ENCODE measurements at places on chromosomes 4 and X.

DNA sequence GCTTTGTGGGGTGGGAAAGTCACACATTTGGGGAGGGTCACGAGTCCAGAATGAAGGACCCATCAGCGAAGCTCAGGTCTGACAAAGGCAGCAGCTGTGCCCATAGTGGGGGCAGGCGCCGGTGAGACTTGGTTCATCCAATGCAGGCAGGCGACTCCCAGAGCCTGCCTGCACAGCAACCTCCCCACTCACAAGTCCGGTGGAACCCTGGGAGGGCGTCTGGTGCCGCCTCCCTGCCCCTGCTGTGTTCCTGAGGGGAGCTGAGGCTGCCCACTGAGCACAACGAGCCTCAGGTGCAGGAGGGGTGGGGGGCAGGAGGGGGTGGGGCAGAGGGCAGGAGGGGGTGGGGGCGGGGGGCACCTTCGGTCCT, 13.7 kb downstream of the LRPAP1 start:
- DNase-seq = no peak

GRCh38 chr4:185573651-185574199, 38.4 kb upstream of the PDLIM3 start:
- peak; percentile 58 for DNase-seq

- peak; percentile 62 for DNase-seq
Observed at GRCh38 chrX:274904-275475, 6.2 kb upstream of the PLCXD1 start.

GRCh38 chr4:2243681-2244380, 1.9 kb upstream of the HAUS3 start:
- DNase-seq = peak; percentile 74

DNA sequence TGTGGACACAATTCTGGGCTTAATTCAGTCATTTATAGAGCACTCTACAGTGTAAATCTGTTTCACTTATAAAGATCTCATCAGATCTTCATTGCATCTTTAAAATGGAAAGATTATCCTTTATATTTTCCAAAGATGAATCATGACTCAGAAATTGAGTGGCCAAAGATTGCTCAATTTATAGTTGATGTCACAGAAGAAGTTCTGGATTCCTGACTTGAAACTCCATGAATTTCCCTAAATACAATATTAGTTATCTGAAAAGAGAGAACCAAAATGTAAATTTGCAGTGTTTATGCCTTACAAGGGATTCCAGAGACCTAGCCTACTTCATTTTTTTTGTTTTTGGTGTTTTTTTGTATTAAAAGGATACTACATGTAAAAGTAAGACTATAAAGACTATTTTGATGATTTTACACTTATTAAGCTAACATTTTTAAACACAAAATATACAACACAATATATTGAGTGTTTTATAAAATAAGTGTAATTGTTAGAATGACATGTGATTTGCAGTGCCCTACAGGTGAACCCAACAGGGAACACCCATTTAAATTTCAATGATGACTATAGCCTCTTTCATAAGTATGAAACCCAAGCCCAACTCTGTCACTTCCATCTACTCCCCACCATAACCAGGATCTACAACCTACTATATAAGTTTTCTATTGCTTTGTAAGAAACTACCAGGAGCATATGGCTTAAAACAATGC, 183.5 kb downstream of the PCDH7 start:
- no peak for DNase-seq

GRCh38 chr4:35025152-35025834, 1219.0 kb downstream of the ARAP2 start:
- DNase-seq = no peak

- peak; percentile 47 for DNase-seq
Observed at GRCh38 chr4:124334119-124334518, 378.4 kb downstream of the ANKRD50 start.

- DNase-seq = no peak
Observed at GRCh38 chrX:72465889-72466288, 106.8 kb downstream of the HDAC8 start.

Data from right hindlimb (tissue), 1 donor.